ENCODE measurements at places on chromosomes 7 and 10. TPM values are rescaled to one million over a fixed set of nuclear protein-coding genes. Genes with fewer than 3 reads are reported as not detected.
A peak's percentile ranks its signal among the peaks of the same experiment; 100 is the strongest.

Gene TAC1
- total RNA-seq, result 0.10 TPM

Gene GJD4
- not detected for total RNA-seq

Gene AKR1C3
- total RNA-seq, result 71.9 TPM

Gene SUN3
- total RNA-seq, result not detected

Gene VAX1
- not detected for total RNA-seq

Gene SEMA3E
- 4.7 TPM for total RNA-seq

Gene MAGI2
- 2.9 TPM for total RNA-seq

Gene ANKRD61
- not detected for total RNA-seq

Gene KCNIP2
- not detected for total RNA-seq

- DNase-seq, result no peak
Measured at GRCh38 chr7:44112997-44113763, 9.0 kb downstream of the AEBP1 start.

DNA sequence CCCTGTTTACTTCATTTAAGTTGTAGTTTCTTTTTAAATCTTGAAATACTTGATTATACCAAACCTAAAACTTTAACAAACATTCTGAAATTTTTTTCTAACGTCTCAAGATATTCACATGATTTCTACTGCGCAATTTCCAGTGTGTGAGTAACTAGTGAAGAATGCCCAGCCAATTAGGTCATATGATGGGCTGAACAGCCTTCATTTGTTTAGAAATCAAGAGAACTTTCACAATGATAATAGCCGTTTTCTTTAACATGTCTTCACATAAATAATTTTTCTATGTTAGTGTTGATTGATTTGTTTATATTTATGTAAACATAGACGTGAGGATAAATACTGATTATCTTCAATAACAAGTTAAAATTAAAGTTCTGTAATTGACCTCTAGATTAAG is 21.8 kb downstream of the STAM start:
- peak; percentile 93 for DNase-seq

DNA sequence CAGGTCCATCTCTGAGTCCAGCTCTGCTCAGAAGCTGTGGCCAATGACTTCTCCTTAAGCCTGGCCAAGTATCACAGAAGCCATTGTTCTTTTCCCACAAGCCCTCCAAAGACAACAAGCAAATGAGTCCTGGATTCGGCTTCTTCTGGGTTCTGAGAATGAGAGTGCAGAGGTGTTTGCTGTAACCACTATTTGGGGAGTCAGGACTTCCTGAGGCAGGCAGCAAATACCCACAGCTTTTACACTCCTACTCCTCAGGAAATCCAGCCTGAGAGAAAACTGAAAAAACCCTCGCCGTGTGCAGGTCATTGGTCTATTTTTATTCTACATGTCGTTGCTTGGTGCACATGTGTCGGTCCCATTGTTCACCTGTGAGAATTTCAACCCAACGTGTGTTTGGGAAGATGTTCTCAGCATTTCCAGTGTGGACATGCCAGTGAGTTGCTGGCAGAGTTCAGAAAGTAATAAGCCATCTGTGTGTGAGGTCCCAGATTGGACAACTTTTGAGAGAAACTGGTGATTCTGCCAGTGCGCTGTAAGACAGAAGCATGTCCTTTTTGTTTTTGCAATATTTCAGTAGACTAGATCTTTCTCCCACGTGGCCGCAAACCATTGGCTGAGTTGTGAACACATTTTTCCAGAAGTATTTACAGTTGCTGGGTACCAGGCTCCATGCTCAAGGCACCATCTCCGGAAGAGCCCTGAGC is 121.6 kb upstream of the LYZL2 start:
- no peak for DNase-seq

- DNase-seq, result no peak
Measured at GRCh38 chr10:132249226-132249724, 58.5 kb downstream of the STK32C start.

DNA sequence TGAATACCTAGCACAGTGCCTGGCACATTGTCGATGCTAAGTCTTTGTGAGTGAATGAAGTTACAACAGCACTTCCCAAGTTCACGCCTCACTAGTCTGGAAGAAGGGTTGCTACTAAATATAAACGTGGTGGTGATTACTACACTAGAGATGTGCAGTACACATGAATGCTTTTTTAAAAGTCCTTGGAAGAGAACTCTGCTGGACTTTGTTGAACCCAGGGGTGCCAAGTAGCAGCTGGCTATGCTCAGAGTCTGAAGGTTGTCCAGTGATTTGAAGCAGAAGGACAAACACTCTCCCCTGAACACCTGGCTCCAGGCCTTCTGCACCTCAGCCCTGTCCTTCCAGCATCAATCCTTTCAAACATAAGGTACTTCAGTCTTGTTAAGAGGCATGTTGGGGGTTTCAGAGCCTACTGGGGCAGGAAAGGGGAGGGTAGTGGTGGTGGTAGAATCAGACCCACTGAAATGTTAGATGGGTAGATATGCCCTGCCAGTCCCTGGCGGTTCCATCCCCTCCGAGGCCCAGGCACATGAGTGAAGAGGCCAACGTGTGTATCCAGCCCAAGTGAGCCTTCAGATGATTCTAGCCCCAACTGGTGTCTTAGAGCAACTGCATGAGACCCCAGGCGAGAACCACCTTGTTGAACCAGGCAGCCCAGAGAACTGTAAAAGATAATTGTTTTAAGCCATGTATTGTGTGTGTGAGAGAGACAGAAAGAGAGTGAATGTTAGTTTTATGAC is 94.4 kb downstream of the TAX1BP1 start:
- peak; percentile 30 for DNase-seq

GRCh38 chr7:45080958-45081669 is 7.7 kb downstream of the NACAD start:
- no peak for DNase-seq

DNA sequence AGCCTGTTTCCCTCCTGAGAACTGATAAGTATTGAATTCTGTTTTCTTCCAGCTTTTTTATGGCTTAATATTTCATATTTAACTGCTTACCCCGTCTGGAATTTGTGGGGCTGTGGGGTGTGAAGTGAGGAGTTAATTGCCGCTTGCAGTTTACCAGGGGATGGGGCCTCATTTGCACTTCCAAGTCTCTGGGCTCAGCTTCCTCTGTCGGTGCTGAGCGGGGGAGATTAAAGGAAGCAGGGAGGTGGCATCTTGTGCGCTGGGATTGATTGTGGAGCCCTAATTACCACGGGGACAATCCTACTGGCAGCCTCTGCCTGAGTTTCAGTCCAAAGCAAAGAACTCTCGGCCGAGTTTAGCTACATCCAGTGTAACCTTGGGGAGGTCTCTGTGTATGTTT is 33.4 kb downstream of the ELFN1 start:
- DNase-seq, result no peak

DNA sequence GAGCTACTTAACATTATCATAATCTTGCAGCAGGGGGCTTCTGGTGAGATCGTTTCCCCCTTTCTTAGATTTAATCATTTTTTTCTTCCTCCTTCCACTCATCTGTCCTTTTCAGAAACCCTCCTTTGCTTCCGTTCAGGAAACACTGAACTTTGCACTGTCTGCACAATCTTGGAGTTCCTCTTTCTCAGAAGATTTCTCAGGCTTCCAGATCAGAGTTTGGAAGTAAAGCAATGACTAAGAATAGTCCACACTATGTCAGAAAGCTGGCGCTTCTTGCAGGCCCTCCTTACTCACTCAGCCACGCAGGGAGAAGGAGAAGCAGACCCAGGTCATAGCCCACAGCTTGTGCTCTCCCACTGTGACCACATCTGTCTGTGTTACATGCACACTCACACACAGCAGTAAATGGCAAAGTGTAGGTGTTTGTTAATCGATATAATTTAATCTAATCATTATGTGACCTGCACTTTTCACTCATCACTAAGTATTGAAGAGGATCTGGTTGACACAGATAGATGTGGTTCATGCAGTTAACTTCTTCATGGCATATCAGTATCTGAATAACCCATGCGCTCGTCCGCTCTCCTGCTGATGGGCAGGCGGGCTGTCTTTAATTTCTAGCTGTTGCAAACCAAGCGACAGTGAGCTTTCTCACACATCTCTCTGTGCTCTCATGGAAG is 30.2 kb downstream of the ALOX5 start:
- DNase-seq, result no peak

DNA sequence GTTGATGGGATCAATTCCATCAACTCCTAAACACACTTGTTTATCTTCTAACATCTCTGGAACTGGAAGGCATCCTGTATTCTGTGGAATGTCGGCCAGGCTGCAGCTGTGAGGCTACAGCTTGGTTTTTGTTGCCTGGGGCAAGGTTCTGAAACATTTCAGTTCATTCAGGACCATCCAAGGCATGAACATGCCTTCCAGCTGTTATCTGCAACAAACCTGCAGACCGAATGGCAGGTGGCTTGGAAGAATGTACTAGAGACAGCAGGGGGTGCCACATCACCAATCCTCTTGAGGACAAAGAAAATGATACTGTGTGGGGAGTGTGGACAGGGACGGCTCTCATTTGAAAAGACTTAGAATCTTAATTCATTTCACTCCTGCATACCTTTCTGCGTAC is 12.4 kb downstream of the PAPOLB start:
- DNase-seq, result peak; percentile 11

GRCh38 chr10:22784668-22785067 is 70.3 kb upstream of the PIP4K2A start:
- no peak for DNase-seq

GRCh38 chr10:84537447-84537931 is 209.1 kb downstream of the CCSER2 start:
- peak; percentile 50 for DNase-seq

GRCh38 chr7:142412551-142413193 is 154.8 kb upstream of the PRSS58 start:
- DNase-seq, result peak; percentile 58

- DNase-seq, result peak; percentile 97
Measured at GRCh38 chr7:7554021-7554432, 12.7 kb upstream of the MIOS start.

GRCh38 chr10:49349390-49349789 is 46.5 kb downstream of the DRGX start:
- DNase-seq, result no peak

- no peak for DNase-seq
Measured at GRCh38 chr10:653991-654646, 35.3 kb downstream of the DIP2C start.

GRCh38 chr10:16799621-16800020 is 17.6 kb downstream of the RSU1 start:
- no peak for DNase-seq

GRCh38 chr7:120114626-120115025 is 158.3 kb upstream of the KCND2 start:
- no peak for DNase-seq

GRCh38 chr10:77801474-77802161 is 124.9 kb downstream of the DLG5 start:
- DNase-seq, result no peak

DNA sequence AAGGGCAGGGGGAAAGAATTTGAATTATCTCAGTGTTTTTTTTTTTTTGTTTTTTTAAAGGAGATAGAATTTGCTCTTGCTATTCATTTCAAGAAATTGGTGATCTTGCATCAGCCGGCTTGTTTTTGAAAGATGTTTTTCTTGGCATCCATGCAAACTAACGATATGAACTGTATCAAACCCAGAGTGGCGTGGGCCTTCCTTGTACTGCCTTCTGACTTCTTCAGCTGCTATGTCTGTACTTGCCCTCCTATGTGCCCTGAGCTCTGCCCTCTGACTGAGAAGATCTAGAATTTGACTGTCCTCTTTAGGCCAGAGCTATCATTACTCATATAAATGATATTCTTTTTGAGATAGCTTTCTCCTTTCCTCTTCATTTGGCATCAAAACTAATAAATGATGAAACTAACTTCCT is 183.1 kb downstream of the EXOC4 start:
- no peak for DNase-seq
